ENCODE measurements at places on chromosomes 12 and 14. TPM values are rescaled to one million over a fixed set of nuclear protein-coding genes. Genes with fewer than 3 reads are reported as not detected.

The PTPN6 gene
- 0.39 TPM for total RNA-seq

The IQSEC3 gene
- not detected for total RNA-seq

The RTL1 gene
- 0.02 TPM for total RNA-seq

The GPR162 gene
- 2.1 TPM for total RNA-seq

The MGST1 gene
- total RNA-seq: 59.1 TPM

The ITPR2 gene
- 13.6 TPM for total RNA-seq

The BHLHE41 gene
- total RNA-seq: 7.4 TPM

The TSHR gene
- total RNA-seq: not detected

The ADAM20 gene
- total RNA-seq: not detected

The CRIP1 gene
- total RNA-seq: not detected

The NOP9 gene
- 8.9 TPM for total RNA-seq

The KLRC4 gene
- total RNA-seq: not detected

The NINJ2 gene
- not detected for total RNA-seq

- DNase-seq: no peak
These were observed 3.3 kb upstream of the TTC9 start for GRCh38 chr14:70638416-70638815.

DNA sequence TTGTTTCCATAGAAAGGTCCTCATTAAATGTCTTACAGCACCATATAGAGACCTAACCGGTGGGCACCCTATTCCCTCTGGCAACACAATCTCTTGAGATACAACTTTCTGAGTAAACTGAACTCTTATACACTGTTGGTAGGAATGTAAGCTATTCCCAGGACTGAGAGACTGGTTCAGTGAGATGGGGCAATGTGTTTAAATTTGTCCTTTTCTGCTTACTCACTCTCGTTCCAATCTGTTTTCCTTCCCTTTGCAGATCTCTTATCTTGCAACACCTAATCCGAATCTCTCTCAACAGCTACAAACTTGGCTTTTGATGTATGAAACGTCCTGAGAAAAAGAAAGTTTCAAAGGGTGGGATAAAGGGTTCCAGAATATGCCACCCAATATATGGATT lies 26.1 kb upstream of the ETV6 start:
- DNase-seq: no peak

DNA sequence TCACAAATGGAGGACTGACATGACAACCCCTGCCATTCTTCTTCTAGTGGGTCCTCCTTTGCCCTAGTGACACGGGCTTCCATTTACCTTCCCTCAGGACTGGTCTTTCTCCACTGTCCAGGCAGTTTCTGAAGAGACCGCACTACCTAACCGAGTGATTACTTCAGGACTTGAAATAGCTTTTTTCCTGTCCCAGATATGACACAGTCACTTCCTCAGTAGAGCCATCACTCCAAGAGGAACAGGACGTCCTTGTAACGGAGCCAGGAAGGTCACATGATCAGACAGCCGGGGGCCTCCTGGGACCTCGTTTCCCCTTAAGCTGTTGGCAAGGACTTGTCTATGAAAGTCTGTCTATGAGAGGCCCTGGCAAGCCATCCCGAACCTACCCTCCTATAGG lies 62.3 kb downstream of the FOS start:
- DNase-seq: no peak

- peak; percentile 62 for DNase-seq
These were observed 441.5 kb downstream of the PRKD1 start for GRCh38 chr14:29486132-29486531.

- no peak for DNase-seq
These were observed 58.7 kb downstream of the LRCOL1 start for GRCh38 chr12:132551641-132552031.

GRCh38 chr14:72605096-72605920 lies 288.6 kb downstream of the DPF3 start:
- DNase-seq: no peak

DNA sequence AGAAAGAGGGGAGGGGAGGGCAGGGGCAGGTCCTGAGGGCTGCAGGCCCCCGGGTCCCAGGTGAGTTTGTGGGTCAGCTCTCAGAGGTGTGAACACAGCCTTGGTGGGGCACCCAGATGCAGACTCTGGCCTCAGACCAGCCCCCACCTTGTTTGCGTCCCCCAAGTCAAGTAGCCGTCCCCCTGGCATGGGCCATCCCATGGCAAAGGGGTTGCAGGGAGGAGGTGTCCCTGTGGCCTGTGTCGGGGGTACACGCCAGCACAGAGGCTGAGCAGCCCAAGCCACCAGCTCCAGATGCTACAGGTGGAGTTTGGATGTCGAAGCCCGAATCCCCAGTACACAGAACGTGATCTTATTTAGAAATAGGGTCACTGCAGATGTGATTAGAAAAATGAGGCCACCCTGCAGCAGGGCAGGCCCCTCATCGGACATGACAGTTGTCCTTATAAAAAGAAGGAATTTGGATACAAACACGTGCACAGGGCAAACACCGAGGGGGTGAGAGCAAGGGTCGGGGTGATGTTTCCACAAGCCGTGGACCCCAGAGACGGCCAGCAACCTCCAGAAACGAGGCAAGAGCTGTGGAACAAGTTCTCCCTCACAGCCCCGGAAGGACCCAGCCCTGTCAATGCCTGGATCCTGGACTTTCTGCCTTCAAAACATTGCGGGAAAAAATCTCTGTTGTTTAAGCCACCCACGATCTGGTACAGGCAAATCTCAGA lies 141.2 kb upstream of the C14orf180 start:
- no peak for DNase-seq

GRCh38 chr12:92162079-92162478 lies 16.4 kb upstream of the BTG1 start:
- no peak for DNase-seq

DNA sequence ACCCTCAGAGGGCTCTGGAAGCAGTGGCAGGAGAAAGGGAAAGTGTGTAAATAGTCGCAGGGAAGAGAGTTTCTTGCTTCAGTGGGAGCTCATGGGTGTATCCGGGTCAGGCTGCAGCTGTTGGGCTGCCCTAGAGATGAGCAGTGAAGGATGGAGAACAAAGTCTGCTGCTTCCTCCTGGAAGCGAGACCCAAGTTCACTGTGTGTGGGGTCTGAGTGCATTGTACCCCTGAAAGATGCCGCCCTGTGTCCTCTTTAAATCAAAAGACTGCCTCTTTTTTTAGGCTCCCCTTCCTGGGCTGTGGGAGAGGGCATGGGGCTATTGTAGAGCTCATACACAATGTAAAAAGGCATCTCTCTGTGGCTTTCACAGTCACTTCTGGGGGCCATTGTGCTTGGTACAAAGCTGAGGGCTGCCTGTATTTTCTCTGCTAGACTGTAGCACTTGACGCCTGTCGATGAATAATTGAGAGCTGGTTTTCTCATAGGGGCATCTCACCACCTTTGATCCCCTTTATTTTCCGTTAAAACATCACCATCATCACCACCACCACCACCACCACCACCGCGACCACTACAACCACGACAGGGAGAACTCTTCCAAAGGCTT lies 16.7 kb downstream of the CHST11 start:
- no peak for DNase-seq

DNA sequence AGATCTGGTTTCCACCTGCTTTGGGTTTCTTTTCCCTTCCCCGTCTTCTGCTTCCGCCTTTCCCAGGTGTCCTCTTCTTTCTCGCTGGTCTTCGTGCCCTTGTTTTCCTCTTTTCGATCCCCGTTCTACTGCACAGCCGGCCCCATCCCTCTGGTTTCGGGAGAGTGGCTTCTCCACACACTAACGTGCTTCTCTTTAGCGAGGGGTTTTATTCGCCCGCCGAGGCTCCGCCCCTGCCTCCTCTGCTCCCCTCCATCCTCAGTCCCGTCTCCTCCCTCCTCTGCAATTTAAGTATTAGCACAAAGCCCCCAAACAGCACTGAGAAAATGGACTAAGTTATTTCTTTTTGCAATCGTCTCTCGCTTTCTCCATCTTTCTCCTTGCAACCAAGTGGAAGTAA lies at the start of gene SLC7A8:
SLC7A8 (minus strand) TSS at position 182 of the 400 bp plus-strand sequence. CDS start 746 bp downstream, outside the sequence.
- DNase-seq: no peak

GRCh38 chr12:123099560-123100192 lies 51.2 kb downstream of the PITPNM2 start:
- no peak for DNase-seq

- DNase-seq: no peak
These were observed 52.1 kb downstream of the TBC1D30 start for GRCh38 chr12:64876388-64877071.

DNA sequence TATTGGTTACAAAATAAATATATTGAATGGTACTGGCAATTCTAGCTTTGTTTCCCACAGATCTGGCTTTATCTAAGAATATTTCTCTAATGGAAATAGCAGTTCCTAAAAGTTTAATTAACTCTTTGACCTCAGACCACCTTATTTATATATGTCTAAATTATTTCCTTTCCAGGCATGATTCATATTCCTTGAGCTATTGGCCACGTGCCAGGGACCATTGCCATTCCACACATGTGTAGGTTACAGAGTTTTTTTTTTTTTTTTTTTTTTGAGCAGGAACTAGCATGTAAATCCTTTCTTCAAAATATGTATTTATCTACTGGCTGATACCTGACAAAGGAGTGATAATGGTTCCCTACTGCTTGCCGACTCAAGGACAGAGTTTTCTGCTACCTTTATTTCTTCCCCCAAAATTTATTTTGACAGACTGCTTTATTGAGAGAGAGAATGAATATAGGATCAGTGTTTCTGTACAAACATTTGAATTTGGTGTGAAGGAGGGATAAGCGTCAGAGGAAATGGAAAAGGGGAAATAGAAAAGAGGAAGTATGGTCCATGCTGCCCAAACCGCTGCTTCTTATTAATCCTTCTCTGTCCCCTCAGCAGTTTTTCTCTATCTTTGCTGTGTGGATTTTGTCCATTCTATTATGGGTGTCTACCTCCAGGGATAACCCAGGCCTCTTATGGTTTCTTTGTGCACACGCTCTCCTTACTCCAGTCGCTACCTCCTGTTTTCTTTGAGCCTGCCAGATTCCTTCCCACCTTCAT lies 36.4 kb downstream of the PDE3A start:
- no peak for DNase-seq

DNA sequence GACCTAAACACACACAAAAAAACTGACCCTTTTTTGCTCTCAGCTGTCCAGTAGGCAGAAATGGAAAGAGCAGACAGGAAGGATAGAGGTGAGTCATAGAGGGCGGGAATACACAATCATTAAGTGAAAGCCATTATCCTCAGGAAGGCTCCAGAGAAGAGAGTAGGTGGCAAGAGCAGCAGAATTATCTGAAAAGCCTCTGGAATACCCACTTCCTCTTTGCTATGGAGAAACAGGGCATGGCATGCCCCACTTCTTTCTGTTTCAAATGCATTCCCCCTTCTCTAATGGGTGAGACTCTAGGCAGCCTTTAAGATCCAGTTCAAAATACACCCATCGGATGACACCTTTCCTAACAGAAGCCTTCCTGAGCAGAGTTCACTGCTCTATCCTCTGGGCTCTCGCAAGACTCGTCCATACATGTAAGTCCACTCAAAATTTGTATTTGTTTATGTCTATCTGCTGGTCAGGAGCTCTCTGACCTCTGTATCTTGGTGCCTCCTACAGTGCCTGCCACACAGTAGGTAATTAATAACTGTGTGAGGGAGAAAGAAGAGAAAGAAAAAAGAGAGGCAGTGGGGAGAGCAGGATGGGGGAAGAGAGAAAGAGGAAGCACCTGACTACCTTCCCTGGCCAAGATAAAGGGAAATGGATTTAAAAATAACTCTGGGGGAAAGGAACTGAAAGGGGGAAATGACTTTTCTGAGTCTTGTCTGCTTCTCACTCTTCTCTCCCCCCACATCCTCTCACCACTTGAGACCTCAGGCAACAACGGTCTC lies 8.5 kb downstream of the KLHL33 start:
- DNase-seq: peak; percentile 76

- DNase-seq: peak; percentile 91
These were observed 114.2 kb downstream of the PCNX1 start for GRCh38 chr14:71021347-71022011.

GRCh38 chr14:99560403-99560802 lies 43.6 kb downstream of the CCDC85C start:
- no peak for DNase-seq

GRCh38 chr12:13044906-13045299 lies 722 bp downstream of the FAM234B start:
- DNase-seq: peak; percentile 3

DNA sequence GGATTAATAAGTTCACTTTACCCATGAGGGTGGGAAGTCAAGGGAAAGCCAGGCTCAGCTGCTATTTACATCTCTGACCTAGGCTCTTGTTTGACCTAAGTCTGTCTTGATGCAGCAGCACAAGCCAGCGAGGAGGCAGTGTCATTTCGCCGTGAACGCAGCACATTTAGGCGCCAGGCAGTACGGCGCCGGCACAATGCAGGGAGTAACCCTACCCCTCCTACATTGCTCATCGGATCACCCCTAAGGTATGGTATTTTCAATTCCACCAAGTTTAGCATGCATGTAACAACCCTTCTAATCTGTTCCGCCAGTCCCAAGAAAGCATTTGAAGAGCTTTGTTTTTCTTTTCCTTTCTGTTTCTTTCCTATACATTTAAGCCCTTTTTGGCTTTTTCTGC lies 81.2 kb downstream of the PCNX1 start:
- DNase-seq: no peak

GRCh38 chr12:120169946-120170345 lies 24.6 kb downstream of the GCN1 start:
- DNase-seq: peak; percentile 10
